ENCODE measurements at places on chromosomes 6 and 20.

- no peak for DNase-seq
Measured at GRCh38 chr6:36829919-36830544, 9.2 kb downstream of the CPNE5 start.

- DNase-seq: no peak
Measured at GRCh38 chr20:24040896-24041459, 52.4 kb upstream of the GGTLC1 start.

DNA sequence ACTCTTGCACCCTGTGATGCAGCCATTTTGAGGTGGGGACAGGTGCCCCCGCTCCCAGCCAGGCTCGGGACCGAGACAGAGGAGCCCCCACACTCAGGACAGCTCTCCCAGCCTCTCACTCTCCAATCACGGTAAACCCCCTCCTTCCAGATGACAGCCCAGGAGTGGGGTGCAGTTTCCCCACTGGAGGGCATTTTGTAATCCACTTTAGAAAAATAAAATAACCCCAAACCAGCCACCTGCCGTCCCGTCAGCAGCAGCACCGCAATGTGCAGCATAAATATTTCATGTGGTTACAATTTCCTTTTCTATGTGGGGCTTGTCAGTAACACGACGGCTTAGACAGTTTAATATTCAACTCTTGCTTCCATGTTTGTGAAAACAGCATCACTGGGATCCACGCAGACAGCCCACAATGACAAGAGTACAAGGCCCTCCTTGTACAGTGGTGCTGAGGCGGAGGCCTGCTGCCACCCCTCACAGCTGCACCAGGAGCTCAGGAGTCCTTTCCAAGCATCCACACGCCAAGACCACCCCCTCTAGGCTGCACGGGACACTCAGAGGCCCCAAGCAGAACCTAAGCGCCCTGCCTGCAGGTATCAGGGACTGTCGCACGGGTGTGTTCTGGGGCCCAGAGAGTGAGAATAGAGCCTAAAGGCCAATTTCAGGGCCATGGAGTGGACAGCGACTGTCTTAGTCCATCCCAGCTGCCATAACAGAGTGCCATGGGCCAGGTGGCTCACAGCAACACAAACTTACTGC is 116.7 kb downstream of the JPH2 start:
- DNase-seq: peak; percentile 15

DNA sequence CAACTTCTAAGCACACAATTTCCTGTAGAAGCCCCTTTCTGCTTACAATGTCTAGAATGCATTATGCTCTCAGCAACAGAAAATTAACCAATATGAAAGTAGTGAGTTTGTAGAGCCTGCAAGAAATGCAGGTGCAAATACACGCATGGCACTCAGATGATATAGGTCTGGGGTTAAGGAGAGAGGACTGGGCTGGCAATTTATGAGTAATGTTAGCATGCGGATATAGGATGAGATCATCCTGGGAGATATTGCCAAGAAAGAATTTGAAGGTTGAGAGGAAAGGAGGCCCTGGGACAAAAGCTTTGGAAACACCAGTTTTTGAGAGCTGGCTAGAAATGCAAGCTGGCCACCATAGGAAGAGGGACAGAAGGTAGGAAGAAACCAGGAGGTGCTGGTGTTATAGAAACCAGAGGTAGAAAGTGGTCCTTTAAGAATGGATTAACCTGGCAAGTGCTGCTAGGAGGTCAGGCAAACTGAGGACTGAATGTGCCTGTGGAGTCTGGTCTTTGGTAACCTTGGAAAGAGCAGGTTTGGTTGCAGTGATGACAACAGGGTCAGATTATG is 183.2 kb upstream of the MYLIP start:
- no peak for DNase-seq

- no peak for DNase-seq
Measured at GRCh38 chr6:107607116-107607515, 117.2 kb downstream of the SOBP start.

- DNase-seq: no peak
Measured at GRCh38 chr6:42387336-42387735, 64.4 kb downstream of the TRERF1 start.

- no peak for DNase-seq
Measured at GRCh38 chr20:29743101-29743931, 1514.1 kb upstream of the DEFB115 start.

DNA sequence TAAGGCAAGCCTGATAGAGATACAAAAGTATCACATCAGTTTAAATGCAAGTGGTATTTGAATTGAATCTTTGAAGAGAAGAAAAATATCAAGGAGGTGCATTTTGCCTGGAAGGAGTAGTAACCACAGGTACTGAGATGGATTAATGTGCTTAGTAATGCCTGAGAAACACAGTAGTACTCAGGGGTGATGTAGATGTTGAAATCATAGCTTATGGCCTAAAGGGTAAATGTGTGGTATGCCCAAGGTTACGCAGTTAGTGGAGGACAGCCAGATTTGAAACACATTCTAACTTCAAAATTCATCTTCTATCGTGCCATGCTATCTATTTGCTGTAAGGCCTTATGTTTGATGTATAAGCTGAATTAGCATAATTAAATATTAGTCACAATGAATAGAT is 55.9 kb downstream of the STXBP5 start:
- DNase-seq: no peak

DNA sequence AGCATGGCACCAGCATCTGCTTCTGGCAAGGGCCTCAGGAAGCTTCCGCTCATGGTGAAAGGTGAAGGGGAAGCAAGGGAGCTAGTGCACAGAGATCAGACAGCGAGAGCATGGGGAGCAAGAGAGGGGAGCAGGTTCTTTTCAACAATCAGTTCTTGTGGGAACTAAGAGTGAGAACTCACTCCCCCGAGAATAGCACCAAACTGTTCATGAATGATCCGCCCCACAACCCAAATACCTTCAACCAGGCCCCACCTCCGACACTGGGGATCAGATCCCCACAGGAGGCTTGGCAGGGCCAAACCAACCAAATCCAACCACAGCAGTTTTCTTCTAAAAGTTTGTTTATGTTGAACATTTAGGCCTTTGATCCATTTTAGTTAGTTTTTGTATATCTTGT is 69.7 kb upstream of the BHLHE23 start:
- DNase-seq: no peak
